Astrocyte (in vitro differentiated cells and primary cell): ENCODE measurements at places on chromosomes 2 and 18. TPM values are rescaled to one million over a fixed set of nuclear protein-coding genes. Genes with fewer than 3 reads are reported as not detected.

GRCh38 chr2:102290594-102290993, 20.8 kb upstream of the IL1RL1 start:
- no peaks in the 10 kb centered on the region for H3K4me1 ChIP-seq
- no peak overlapping the region for H3K4me3 ChIP-seq
- H3K36me3 ChIP-seq: no peaks in the 10 kb centered on the region
- DNase-seq: no peak
- peaks cover 9% of the 10 kb centered on the region for H3K27me3 ChIP-seq
- no peak overlapping the region for H3K27ac ChIP-seq

- no peaks in the 10 kb centered on the region for H3K27me3 ChIP-seq
- no peak overlapping the region for H3K27ac ChIP-seq
- no peak overlapping the region for H3K4me3 ChIP-seq
- H3K4me1 ChIP-seq: no peaks in the 10 kb centered on the region
- no peaks in the 10 kb centered on the region for H3K36me3 ChIP-seq
Measured at GRCh38 chr18:33700513-33700976, 122.5 kb downstream of the ASXL3 start.

- no peak overlapping the region for H3K27ac ChIP-seq
- H3K4me1 ChIP-seq: no peaks in the 10 kb centered on the region
- H3K36me3 ChIP-seq: no peaks in the 10 kb centered on the region
- H3K27me3 ChIP-seq: no peaks in the 10 kb centered on the region
- no peak overlapping the region for H3K4me3 ChIP-seq
- no peak for DNase-seq
Measured at GRCh38 chr2:142724186-142724585, 153.3 kb upstream of the KYNU start.

- no peak overlapping the region for H3K4me3 ChIP-seq
- no peak overlapping the region for H3K27ac ChIP-seq
- no peaks in the 10 kb centered on the region for H3K4me1 ChIP-seq
- no peaks in the 10 kb centered on the region for H3K36me3 ChIP-seq
Measured at GRCh38 chr18:73887801-73888200, 259.8 kb downstream of the FBXO15 start.

- peak overlapping the region; percentile 88 for H3K27ac ChIP-seq
- H3K4me1 ChIP-seq: peaks cover 21% of the 10 kb centered on the region
- no peaks in the 10 kb centered on the region for H3K36me3 ChIP-seq
- peak; percentile 42 for DNase-seq
Measured at GRCh38 chr2:222708274-222708710, 36.8 kb downstream of the MOGAT1 start.

DNA sequence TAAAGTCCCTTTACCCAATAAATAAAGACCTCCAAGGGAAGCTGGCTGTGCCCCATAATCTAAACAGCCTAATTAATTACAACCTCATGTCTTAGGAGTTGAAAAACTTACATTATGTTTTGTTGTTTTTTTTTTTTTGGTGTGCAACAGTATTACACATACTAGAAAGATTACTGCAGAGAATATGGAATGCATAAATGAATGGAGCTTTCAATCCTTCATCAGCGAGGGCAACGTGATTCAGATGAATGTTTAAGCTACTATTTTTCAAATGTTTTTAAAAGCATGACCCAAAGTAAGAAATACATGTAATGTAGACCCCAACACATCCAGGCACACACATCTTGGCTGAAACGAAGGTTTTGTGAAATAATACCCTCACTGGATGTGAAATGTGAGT, 167.1 kb upstream of the FN1 start:
- peak overlapping the region; percentile 66 for H3K27ac ChIP-seq
- DNase-seq: no peak
- no peak overlapping the region for H3K4me3 ChIP-seq
- peaks cover 28% of the 10 kb centered on the region for H3K4me1 ChIP-seq

DNA sequence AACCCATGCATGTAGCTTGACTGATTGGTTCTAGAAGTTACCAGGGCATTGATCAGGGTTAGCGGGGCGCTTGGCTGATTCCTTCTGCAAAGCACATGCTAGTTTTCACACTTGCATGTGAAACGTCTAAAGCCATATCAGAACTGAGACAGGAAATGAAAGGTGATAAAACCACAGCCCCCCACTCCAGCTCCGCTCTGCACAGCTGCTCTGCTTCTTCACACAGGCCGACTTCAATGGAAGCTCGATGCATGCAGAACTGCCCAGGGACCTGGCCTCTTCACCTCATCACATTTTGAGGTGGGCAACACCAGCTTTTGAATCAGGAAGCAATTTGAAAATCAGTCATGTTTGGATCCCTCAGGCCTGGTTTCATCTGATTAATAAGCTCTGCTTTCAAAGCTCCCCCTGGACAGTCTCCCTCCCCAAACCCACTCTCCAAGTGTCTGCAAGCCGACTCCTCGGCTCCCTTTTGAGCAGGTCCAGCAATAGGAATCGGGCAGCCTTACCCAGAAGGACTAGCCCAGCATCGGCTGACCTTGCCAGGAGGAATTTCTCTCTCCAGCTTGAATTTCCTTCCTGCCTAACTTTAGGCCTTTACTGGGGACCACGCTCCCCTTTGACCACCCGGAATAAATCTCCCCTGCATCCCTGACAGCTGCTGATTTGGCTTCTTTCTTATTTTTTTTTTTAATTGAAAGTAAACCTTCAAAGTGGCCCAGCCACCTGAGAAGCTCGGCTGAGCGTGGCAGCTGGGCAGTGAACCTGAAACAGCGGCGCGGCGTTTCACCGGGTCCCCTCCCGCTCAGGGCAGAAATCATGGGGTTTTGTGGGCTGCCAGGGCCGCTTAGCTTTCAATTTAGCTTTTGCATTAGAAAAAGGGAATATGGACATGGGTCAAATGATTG, 31.7 kb downstream of the HRH4 start:
- no peak overlapping the region for H3K27ac ChIP-seq
- H3K4me3 ChIP-seq: no peak overlapping the region
- no peaks in the 10 kb centered on the region for H3K36me3 ChIP-seq
- no peak for DNase-seq

GRCh38 chr2:96110621-96111256, 5.6 kb downstream of the ADRA2B start:
- H3K4me1 ChIP-seq: no peaks in the 10 kb centered on the region
- no peak overlapping the region for H3K4me3 ChIP-seq
- H3K36me3 ChIP-seq: no peaks in the 10 kb centered on the region

SIX2 gene
- 7.4 and 10.1 TPM in 2 replicates for total RNA-seq

OSBPL6 gene
- total RNA-seq: 13.4 and 13.7 TPM in 2 replicates

GRCh38 chr18:54924948-54925347, 34.3 kb downstream of the CCDC68 start:
- H3K4me3 ChIP-seq: no peak overlapping the region
- H3K27ac ChIP-seq: no peak overlapping the region
- H3K4me1 ChIP-seq: no peaks in the 10 kb centered on the region
- H3K36me3 ChIP-seq: no peaks in the 10 kb centered on the region

- DNase-seq: peak; percentile 81
- H3K4me3 ChIP-seq: no peak overlapping the region
- peaks cover 8% of the 10 kb centered on the region for H3K27me3 ChIP-seq
- H3K36me3 ChIP-seq: no peaks in the 10 kb centered on the region
- H3K4me1 ChIP-seq: peaks cover 30% of the 10 kb centered on the region
- H3K27ac ChIP-seq: peak overlapping the region; percentile 24
Measured at GRCh38 chr2:219522111-219523030, 8.1 kb downstream of the ASIC4 start.
